NCI-H187 (cell line): ENCODE measurements at places on chromosomes 16 and 17.

GRCh38 chr17:71535321-71535720 is 585.5 kb upstream of the SOX9 start:
- no peak for DNase-seq

- no peak for DNase-seq
Measured at GRCh38 chr16:66649167-66649566, 44.7 kb downstream of the CMTM3 start.

- no peak for DNase-seq
Measured at GRCh38 chr17:3918372-3919122, 2.3 kb upstream of the P2RX1 start.

GRCh38 chr17:59762049-59762823 is 54.8 kb downstream of the VMP1 start:
- DNase-seq = no peak

DNA sequence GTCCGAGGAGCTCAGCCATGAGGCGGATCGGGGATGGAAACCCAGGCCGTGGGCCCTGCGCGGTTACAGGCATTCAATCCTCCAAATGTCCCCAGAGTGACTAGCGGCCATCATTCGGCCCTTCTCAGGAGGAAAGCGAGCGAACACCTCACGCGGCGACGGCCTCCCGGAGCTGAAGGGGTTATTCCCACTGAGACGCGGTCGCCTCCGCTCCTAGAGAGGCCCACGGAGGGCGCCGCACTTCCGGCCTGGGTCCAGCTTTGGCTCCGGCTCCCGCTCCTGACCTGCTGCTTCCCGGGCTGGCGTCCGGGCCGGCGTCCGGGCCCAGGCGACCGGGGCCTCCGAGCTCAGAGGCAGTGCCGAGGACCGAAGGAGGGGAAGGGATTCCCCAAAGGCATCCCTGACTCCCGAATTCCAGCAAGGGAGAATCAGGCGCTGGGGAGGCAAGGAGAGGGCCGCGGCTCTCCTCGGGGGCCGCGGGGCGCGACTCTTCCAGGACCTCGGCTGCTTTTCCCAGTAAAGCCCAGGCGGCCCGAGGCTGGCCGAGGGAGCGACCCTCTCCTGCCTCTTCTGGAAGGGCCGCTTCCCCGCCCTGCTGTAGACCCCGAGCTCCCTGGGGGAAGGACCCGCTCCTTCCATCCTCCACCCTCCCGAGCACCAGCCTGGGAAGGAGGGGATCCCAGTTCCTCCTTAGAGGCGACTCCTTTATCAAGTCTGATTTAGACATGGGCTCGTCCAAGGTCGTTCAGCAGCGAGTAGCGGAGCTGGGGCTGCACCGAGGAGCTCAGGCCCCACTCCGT is 18.6 kb upstream of the ZNF629 start:
- peak; percentile 50 for DNase-seq

DNA sequence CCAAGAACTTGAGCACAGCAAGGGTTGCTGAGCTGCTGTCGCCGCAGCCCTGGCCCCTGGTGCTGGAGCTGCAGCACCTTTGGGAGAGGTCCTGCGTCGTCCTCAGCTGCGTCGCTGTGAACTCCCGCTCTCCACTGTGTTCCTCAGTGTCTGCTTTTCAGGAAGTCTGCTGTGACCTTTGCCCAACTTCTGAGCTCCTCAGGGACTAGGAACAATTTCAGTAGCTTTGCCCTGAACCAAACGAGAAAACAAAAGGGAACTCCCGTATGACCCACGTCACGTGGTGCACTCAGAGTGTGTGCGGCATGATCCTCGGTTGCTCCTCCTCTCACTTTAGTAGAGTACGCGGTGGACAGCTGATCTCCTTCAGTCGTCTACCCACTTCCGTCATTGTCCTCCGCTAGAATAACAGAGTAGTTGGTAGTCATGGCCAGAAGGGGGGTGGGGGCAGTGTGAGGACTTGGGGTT is 44.2 kb downstream of the WDR45B start:
- no peak for DNase-seq

DNA sequence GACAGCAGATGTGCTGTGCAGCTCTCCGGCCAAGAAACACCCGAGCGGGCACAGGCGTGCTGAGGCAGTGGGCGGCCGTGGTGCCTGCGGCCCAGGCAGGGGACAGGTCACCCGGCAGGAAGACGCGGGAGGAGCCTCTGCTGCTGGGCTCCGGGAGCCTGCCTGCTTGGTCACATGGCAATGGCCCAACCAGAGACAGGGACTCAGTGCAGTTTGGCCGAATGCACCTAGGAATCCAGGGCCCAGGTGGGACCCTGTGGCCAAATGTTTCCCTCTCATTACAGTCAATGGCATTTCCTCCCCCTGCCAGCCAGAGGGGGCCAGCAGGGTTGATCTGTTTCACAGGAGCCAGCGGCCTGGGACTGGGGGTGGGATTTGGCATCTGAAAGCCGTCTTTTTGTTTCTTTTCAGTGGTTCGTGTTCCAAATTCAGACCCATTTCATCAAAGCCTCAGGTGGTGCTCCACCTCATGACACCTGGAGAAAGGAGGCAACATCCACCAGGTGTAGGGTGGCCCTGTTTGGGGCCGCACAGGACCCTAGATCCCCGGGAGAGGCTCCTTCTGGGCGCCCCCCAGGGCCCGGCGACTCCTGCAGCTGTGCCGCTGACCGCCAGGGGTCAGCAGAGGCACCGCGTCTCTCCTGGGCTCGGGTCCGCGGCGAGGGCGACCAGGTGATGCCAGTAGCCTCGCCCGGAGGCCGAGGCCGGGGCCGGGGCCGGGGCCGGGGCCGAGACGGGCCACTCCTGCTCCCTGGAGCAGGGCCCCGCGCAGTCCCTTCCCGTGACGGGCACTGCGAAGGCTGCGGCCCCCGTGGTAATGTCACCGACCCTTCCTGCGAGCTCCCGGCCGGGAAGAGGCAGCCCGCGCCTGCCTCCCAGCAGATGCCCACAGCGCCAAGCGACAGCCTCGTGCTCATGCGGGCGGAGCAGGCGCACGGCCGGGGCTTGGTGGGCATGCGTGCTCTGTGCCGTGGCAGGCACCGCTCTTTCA is 118.5 kb downstream of the C16orf78 start:
- no peak for DNase-seq

DNA sequence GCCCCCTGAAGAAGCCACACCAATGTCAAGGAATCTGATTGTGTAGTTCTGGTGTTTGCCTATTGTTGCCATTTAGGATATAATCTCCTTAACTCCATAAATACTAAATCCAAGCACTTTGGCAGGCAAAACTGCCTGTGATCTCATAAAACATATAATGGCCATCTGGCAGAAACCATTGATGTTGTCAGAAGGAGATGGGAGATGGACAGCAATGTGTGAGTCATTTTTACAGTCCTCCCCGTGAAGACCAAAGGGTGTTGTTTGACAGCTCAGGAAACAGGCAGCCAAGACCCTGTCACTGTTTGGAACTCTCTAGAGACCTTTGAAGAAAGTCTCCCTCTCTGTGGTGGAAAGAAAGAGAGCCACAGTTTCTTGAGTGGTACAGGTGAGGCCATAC is 454.1 kb downstream of the HS3ST3B1 start:
- no peak for DNase-seq

GRCh38 chr16:70378869-70379493 is 32.3 kb downstream of the DDX19A start:
- DNase-seq = no peak

DNA sequence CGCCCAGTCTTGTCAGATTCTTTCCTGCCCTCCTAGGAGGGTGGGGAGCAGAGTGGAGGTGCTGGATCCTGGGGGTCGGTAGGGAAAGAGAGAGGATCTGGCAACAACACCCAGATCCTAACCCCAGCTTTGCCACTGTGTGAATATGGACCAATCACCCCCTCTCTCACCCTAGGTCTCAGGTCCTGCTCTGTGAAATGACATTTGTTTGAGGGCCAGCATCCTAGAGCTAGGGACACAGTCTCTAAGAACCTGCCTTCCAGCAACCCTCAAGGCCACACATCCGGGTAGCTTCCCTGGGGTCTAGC is 28.4 kb upstream of the MAP3K14 start:
- DNase-seq = no peak
